Smooth muscle cell of the brain vasculature (primary cell): ENCODE measurements at places on chromosomes 2 and 18.

GRCh38 chr18:10950876-10951630, 198.3 kb downstream of the PIEZO2 start:
- DNase-seq, result no peak

DNA sequence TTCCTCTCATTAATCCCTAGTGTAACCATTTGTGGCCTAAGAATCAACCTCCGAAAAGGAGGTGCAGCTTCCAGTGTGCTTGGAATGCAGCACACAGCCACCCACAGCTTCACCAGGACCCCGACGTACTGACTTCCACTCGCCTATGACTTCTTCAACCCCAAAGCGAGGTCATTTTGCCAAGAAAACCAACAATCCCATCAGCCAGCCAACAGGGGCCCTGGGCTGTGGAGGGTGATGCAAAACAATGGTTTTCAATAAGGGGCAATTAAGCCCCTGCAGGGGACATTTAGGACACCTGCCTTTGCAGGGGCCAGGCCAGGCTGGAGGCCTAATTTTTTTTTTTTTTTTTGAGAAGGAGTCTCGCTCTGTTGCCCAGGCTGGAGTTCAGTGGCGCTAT, 158.1 kb upstream of the SKOR2 start:
- DNase-seq, result no peak

GRCh38 chr2:108446703-108447102, 2.3 kb upstream of the GCC2 start:
- DNase-seq, result no peak

DNA sequence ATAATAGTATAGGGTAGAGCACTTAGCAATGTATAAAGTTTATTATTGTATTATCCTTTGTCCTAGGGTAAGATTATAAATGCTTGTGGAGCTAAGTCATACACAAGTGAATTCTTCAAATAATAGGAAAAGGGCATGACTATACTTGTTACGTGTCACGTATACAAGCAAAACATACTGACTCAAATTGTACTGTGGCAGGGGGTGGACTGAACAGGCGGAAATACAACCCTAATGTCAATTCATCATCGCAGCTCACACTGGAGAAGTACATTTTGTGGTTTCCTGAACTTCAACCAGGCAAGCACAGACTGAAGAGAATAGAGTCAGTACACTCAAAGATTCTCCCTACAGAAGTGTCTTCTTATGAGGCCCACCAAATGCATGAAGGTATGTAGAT, 201.0 kb downstream of the MBD2 start:
- DNase-seq, result peak; percentile 12

DNA sequence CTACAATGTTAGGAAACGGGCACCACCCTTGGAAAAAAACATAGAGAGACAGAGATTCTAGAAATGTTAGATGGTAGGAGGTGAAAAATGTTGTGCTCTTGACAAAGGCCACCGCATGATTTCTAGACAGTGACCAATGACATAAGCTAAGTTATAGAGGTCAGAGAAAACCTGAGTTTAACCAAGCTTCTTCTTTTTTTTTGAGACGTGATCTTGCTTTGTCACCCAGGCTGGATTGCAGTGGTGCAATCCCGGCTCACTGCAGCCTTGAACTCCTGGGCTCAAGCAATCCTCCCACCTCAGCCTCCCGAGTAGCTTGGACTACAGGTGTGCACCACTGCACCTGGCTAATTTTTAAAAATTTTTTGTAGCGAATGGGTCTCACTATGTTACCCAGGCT, 13.0 kb downstream of the FER1L5 start:
- DNase-seq, result no peak

- DNase-seq, result no peak
These were observed 55.8 kb upstream of the ALPP start for GRCh38 chr2:232322560-232323327.

- no peak for DNase-seq
These were observed 988.8 kb downstream of the LRP1B start for GRCh38 chr2:141142025-141142424.

DNA sequence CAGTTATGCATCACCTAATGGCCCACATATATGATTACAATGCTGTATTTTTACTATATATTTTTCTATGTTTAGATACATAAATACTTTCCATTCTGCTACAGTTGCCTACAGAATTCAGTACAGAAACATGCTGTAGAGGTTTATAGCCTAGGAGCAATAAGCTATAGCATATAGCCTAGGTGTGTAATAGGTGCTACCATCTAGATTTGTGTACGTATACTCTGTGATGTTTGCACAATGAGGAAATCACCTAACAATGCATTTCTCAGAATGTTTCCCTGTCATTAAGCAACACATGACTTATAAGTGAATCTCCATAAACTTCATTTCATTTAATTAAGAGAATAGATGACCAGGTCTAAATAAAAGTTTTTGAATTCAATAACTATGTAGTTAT, 43.5 kb downstream of the SLC38A11 start:
- no peak for DNase-seq

DNA sequence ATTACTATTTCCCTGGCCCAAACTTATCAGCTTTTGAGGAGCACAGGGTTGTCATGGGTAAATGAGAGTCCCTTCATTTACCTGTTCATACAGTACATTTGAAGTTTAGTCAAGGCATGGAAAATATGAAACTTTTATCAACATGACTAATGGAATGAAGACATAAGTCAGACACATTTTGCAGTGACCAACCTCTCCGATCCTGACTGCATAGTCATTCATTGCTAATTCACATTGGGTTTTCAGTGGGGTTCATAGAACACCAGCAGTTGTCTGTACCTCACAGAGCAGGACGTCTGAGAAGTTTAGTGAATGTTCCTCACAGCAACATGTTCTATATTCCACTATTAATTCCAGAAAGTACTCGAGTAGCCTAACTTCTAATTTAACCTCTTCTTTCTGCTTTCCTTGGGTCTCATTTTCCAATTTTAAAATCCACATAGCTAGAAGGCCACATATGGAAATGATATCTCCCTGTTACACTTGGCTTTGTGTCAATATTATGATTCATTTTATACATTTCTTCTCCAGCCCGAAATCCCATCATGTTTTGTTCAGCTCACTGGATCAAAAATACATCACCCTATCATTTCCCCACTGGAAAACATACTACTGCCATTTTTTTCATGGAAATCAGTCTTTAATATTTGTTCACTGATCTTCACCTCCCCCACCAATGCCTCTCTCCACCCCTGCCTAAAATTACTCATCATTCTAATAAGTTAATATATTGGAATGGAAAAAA, 65.9 kb downstream of the CDH20 start:
- DNase-seq, result peak; percentile 45

DNA sequence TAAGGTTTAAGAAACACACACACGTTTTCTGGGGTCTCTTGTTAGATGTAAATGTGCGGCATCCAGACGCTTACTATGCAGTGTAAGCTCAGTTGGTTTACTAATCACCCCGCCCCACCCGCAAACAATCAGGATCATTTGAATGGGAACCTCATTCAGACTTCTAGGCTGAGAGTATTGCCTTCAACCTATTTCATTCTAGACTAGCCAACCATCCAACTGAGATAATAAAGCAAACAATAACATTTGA, 1.3 kb upstream of the FIGN start:
- DNase-seq, result no peak

DNA sequence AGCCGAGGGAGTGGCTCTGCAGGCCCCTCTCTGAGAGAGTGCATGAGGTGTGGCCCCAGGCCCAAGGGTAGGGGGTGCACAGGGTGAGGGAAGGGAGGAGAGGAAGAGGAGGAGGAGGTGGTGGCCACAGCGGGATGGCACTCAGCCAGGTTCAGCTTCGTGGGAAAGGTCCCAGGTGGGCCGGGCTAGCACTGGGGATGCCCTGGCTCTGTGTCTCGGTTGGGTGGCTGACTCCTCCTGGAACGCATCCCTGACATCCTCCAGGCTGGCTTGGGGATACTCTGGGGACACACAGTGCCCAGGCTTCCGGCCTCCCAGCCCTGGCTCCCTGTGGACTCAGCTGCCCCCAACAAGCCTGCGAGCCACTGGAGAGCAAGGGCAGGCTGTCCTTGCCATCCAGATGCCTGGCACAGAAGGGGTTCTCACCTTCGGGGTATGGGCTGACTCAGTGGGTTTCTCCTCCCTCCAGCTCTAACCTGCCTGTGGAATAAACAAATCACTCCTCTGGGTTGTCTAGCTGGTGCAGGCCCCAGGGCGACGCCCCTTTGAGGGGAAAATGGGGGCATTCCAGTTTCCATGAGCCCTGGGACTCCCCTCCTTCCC, 582 bp upstream of the ZAP70 start:
- no peak for DNase-seq
